KBM-7 (cell line): ENCODE measurements at places on chromosomes 2 and 18.
A peak's percentile ranks its signal among the peaks of the same experiment; 100 is the strongest.

GRCh38 chr2:86025229-86025820 lies 80.4 kb downstream of the POLR1A start:
- DNase-seq, result no peak

- no peak for DNase-seq
Observed at GRCh38 chr2:60483401-60483800, 70.1 kb downstream of the BCL11A start.

DNA sequence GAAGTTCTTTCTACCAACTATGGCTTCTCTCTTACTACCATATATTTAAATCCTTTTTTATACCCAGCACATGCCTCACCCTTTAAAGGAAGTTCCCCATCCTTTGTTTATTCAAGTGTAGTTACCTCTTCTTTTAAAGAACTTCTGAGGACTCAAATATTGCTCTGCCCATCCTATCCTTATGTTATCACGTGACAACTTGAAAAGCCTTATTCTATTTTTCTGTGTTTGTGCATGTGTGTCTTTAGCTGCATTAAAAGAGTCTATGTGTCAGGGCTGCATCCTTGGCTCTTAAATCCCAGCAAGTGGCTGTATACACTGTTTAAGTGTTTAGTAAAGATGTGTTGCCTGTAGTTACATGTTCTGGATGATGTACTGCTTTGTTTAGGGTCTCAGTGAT lies 22.5 kb downstream of the FSHR start:
- no peak for DNase-seq

GRCh38 chr2:96024336-96025193 lies 10.2 kb downstream of the GPAT2 start:
- no peak for DNase-seq

DNA sequence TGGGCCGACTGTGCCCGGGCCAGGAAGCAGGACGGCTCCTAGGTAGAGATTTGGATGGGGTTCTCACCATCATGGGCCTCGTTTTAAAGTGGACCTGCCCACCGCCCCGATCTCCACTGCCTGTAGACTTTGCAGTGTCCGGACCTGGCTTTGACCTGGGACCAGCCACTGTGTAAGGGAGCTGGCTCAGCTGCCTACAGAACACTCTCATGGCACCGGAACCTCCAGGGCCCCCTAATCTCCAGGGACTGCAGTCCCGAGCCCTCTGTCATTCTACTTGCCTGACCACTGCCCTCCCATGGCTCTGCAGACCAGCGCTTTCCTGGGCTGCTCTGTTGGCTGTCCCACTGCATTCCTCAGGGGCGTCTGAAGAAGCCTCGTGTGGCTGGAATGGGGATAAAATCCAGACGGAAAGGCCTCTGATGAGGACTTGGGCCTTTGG lies 120.8 kb downstream of the GLI2 start:
- no peak for DNase-seq

GRCh38 chr18:46916551-46917107 lies 678 bp downstream of the PIAS2 start:
- DNase-seq, result peak; percentile 53

GRCh38 chr2:241833101-241833663 lies 24.2 kb downstream of the NEU4 start:
- DNase-seq, result no peak

- DNase-seq, result no peak
Observed at GRCh38 chr2:196587056-196587455, 52.5 kb upstream of the CCDC150 start.

DNA sequence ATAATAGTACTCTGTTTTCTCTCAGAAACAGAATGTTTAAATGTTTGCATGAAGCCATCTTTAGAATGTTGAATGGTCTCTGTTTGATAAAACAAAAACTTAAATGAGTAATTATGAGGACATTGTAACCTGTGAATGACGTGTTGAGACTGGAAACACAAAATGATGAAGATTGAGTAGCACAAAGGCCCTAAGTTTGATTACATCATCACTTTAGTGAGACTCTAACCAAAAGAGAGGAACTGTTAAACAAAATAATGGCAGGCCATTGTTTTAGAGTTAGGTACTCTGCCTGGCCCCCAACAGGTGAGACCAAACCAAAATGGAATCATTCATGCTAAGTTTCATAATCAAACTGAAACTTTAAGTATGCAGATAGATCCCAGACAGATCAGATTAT lies 1561.7 kb upstream of the SLC39A10 start:
- DNase-seq, result no peak

DNA sequence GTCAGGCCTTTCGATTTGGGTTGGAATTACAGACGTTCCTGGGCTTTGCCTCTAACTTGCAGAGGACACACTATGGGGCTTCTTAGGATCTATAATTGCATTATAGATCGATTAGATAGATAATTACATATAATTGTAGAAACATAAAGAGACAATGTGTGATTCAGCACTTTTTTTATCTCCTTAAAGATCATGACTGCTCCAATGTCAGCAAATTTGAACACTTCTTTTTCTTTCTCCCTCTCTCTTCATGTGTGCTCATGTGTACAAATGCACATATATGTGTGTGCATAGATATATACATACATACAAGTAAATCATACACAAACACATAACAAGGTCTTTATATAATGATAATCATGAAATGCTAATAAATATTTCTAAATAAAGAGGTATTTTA lies 1261.2 kb upstream of the SLC39A10 start:
- no peak for DNase-seq

GRCh38 chr2:46072101-46072820 lies 224.9 kb upstream of the EPAS1 start:
- DNase-seq, result no peak

GRCh38 chr2:230914886-230915285 lies 10.2 kb downstream of the GPR55 start:
- DNase-seq, result no peak

- no peak for DNase-seq
Observed at GRCh38 chr2:188813315-188813714, 160.9 kb upstream of the COL3A1 start.

DNA sequence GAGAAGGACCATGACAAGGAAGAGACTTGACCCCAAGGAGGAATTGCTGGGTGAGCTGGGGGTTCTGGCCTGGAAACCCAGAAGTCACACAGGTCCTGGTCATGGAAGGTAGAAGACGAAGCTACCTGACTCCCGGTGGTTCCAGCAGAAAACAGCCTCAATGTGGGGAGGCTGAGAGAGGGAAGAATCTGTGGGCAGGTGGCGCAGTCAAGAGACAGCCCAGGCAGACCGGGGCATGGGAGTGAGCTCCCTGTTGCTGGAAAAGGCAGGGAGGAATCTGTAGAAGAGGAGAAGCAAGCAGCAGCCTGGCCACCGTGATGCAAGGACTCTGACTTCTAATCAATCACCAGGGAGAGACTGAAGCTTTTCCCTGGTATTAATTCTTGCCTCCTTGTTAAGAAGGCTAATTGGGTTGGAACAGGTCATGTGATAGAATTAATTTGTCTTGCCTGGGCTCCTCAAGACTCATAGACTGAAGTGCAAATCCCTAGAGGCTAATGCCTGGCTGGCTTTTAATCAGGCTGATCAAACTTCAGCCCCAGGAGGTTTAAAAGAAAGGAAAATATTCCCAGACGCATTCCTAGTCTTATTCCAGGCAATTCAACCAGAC lies 30.1 kb downstream of the CNGA3 start:
- DNase-seq, result no peak

DNA sequence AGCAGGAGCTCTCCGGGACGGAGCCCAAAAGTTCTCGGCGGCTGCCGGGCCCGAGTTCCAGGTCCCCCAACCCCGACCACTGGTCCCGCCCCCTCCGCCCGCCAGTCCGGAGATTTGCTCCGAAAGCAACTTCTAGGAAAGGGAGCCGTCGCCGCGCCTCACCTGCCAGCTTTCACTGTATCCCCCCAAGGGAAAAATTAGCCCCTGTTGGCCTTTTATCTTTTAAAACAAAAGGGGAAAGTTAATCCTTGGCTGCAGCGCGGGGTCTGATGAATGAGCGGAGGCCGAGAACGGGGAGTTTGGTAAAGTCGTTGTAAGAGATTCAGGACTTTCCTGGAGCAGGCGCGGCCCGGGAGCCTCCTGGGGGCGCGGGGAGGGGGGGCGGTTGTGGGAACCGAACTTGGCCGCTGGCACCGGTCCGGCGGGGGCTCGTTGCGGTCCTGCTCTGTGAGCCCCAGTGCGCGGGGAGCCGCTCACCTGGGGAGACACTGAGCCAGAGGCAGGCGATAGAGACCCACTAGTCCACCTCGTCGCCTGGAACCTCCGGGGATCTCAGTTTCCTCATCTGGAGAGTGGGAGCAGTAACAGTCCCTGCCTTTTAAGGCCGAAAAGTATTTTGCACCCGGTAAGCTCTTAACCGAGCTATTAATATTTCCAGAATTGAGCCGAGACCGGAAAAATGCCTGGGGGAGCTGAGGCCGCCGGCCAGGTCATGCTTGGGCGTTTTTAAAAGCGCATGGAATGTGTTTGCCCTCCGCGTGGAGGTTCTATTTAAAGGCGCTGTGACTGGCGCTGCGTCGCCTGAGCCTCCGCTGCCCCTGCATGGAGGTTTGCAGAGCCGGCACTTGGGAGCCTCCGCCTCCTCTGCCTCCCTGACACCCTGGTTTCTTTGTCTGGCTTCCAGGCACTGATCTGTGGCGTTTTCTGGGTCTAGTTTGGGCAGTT lies 1.1 kb downstream of the EFHD1 start:
- DNase-seq, result no peak

DNA sequence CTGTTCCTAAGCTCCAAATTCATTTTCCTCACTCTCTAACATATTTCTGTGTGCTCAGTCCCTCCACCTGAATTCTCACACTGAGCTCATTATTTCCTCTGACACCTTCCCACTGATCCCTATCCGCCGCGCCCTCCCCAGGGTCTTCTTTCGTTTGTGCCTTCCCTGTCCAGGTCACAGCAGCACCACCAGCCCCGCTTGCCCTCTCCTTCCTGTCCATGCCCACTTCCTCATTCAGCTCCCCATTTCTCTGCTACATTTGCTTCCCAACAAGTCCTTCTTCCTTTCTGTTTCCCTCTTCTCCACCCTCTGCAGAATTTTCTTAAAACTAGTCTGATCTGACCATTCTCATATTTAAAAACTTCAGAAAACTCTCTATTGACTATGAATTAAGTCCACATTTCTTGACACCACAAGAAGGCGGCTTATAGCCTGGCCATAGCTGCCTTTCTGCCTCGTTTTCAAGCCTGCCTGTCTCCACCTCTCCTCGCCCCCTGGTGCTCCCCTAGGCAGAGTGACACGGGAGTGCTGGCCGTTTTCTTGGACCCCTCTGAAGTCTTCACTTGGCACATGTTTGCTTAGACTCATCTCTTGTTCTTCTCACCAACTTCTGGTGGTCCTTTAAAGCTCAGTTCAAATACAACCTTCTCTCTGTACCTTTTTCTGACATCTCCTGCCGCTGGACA lies 138.7 kb upstream of the BOD1L2 start:
- peak; percentile 68 for DNase-seq

DNA sequence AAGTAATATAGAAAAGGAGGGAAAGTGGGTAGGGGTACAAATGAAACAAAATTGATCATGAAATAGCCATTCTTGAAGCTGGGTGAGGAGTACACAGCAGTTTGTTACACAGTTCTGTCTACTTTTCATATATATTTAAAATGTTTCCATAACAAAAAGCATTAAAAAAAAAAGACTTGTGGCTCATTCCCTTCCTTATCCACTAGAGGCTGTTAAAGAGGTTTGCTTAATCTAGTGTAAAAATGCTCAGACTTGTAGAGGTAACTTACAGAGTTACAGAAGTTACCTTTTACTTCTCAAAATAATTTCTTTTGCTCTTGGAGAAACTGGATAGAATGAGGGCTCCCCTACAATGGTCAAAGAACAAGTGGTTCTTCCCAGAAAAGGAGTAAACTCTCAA lies 8.1 kb upstream of the WIPF1 start:
- peak; percentile 27 for DNase-seq

- peak; percentile 50 for DNase-seq
Observed at GRCh38 chr18:3481696-3482210, 31.8 kb downstream of the TGIF1 start.

- no peak for DNase-seq
Observed at GRCh38 chr2:162241571-162241970, 1.7 kb downstream of the FAP start.

DNA sequence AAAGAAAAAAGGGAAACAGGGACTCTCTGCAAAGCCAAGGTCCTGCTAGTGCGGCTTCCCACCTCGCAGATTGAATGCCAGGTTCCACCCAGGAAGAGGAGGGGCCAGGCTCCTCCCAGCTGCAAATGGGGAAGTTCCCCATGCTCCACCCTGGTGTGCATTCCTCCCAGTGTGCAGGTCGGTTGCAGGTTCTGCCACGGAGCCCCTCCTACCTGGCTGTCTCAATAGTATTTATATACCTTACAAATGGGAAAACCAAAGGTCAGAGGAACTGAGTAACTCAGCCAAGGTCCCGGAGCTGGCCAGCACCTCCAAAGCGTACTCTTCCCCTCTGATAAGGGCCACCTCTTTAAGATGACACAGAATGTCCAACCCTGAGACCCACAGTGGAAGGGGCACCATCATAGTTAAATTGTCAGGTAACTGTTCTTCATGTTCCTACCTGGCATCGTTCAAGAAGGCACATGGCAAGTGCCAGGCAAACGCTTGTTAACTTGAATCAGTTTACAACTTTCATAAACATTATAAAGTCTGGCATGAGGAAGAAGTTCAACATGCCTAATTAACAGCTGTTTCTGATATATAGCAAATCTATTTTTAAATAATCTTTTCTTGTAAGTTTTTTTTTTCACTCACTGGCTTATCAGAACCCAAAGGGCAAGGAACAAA lies 35.5 kb downstream of the POU3F3 start:
- DNase-seq, result peak; percentile 85

- DNase-seq, result no peak
Observed at GRCh38 chr2:10195278-10196109, 73.0 kb downstream of the RRM2 start.

DNA sequence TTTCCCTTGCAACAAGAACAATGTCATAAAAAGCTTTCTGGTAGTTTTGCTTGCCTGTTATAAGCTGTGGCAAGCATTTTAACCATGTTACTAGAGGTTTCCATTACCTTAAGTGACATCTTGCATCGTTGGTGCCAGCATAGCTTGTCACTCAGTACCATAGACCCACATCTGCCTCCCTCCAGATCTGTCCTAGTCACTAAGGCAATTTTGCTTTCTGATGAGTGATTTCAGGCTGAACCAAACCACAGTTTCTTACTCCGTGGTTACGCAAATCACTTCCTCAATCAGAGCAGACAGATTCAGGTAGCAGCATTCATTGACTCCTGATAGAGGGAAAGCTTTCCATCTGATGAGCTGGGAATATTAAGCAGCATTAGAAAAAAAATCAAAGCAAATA lies 1057.5 kb upstream of the FAM98A start:
- DNase-seq, result no peak

GRCh38 chr18:62017618-62018017 lies 124.8 kb upstream of the RNF152 start:
- no peak for DNase-seq
